ENCODE measurements at places on chromosomes 16 and 17. TPM values are rescaled to one million over a fixed set of nuclear protein-coding genes. Genes with fewer than 3 reads are reported as not detected.

PIK3R5 gene
- total RNA-seq = not detected

CRHR1 gene
- not detected for total RNA-seq

SPATA22 gene
- total RNA-seq = not detected

KRT23 gene
- total RNA-seq = not detected

TRIM72 gene
- total RNA-seq = not detected

CA5A gene
- not detected for total RNA-seq

GRAPL gene
- 40.6 TPM for total RNA-seq

LGALS9 gene
- 6.9 TPM for total RNA-seq

MAF gene
- 0.19 TPM for total RNA-seq

HID1 gene
- 11.5 TPM for total RNA-seq

CLEC10A gene
- 0.54 TPM for total RNA-seq

PLD2 gene
- total RNA-seq = 28.0 TPM

RPH3AL gene
- total RNA-seq = 7.5 TPM

Data from endothelial cell of coronary artery (primary cell).